ENCODE measurements at places on chromosomes 5 and 9.
A peak's percentile ranks its signal among the peaks of the same experiment; 100 is the strongest.

DNA sequence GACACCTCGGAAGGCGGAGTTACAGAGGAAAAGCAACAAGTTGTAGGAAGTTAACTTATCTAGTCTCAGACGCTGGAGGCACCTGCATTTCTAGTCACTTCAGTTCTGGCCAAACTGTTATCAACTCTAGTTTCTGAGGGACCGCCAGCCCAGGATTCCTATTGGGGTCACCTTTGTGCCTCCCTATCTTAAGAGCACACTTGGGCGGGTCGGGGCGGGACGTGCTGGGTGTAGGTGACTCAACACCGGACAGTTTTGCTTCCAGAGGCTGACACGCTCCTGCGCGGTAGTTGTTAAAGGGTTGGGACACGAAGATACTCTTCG lies 679 bp upstream of the KDM4C start:
- DNase-seq, result no peak

GRCh38 chr5:61438298-61438970 lies 106.4 kb downstream of the ZSWIM6 start:
- no peak for DNase-seq

DNA sequence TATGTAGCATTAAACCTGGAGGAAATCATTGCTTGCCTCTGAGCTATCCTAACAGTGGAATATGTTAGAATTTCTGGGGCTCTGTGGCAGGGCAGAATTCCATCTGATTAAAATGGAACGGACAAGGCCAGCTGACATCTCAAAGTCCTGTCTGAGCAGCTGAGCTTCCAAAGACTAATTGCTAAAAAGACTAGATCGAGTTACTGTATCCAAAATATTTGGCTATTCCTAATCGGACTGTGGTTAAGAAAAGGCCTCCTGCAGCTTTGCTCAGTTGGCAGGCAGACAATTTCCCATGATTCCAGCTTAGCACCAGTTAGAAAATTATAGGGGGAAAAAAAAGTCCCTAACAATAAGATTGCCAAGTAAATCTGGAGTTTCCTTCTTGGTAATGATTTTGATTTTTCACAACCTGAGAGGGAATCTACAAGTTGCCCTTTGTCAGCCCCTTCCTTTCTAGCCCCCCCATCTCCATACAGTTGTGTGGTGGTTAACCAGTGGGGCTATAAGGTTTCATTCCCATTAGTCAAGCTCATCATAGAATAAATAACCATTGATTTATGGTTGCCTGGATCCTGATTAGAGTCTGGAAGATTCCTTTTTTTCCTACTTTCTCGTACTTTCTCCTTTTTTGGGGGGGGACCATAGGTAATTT lies 26.4 kb downstream of the PTGR1 start:
- no peak for DNase-seq

DNA sequence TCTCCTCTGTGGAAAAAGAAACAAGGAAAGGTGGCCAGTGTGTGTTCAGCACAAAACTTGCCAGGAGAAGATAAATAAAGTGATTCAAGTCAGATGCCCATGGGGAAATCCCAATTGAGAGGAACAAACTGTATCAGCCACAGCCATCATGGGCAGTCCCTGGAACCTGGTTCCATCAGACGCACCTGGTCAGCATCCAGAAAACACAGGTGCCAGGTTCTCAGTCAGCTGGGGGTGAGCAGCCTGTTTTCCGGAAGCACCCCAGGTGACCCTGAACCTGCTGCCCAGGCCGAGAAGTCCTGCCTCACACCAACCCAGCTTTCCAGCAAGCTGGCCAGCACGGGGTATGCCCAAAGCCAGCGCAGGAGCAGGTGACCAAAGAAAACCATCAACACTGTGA lies 30.5 kb downstream of the PTCH1 start:
- DNase-seq, result no peak

- DNase-seq, result no peak
Measured at GRCh38 chr5:60366489-60366888, 333.5 kb downstream of the DEPDC1B start.

DNA sequence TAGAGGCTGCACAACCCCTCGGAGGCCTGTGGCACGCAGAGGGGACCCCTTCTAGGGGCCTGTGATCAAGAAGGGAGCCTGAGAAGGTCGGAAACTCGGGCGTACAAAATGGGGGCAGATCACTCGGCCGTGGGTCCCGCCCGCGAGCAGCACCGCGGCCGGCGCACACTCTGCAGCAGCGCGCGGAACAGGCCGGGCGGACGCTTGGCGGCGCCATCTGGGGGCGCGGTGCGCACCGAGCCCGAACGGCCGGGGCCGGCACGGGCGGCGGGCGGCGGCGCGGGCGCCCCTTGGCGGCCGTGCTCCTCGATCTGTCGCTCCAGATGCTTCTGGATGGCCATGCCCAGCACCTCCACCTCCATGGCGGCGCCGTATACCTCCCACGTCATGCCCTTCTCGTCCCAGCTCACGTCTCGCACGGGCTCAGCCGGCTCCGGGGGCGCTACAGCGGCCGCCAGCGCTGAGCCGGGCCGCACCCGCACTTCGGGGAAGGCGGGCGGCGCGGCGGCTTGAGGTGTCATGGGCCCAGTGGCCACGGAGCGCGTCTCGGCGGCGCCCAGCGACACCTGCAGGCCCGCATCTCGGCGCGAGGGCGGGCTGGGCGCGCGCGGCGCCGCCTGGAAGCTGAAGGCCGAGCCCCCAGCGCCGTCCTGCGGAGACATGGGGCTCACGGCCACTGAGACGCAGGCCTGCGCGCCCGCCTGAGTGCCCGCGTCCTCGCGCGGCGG lies 13.1 kb downstream of the GPRIN1 start:
- DNase-seq, result peak; percentile 88

DNA sequence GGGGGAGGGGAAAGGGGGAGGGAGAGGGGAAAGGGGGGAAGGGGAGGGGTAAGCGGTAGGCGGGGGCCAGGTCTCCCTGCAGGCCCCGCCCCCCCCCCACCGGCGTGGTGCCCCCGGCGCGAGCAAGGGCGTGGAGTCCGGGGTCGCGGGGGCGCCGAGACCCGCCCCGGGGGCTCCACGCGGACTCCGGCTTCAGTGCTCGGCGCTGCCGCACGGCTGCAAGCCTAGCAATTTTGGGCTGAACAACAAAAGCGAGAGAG lies 10.8 kb downstream of the C9orf50 start:
- no peak for DNase-seq

GRCh38 chr5:136215812-136216211 lies 22.9 kb upstream of the SMIM32 start:
- no peak for DNase-seq

DNA sequence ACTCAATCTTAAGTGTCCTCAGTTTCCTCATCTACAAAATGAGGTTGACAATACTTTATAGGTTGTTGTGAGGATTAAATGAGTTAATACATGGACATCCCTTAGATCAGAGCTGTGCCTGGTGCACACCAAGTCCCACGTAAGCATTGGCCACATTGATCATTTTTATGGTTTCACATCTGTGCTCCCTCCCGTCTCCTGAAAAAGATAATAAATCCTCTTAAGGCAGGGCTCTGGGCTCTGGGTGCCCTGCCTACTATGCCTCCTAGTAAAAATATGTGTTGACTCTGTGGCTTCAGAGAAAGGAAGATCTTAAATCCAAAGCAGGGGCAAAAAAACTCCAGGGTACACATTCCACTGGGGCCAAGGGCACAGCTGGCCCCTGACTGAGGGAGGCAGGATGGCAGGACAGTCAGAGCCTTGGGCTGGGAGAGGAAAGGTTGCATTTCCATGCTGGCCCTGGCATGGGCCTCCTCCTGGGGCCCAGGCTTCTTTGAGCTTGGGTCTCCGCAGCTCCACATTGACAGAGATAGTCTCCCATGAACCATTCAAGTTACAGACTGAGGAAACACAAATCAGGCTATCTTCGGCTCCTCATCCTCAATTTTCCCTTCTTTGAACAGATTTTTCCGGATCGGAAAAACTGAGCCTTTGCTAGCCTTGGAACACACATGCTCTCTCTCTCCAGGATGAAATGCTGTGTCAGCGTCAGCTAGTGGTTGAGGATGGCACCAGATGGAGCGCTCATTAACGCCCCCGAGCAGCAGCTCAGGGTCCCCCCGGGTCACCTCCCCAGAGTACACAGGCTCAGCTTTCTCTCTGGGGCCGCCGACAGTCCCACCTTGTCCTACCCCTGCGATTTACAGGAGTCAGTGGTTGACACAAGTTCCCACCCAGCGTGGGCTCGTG lies 22.4 kb upstream of the KIF12 start:
- DNase-seq, result no peak

DNA sequence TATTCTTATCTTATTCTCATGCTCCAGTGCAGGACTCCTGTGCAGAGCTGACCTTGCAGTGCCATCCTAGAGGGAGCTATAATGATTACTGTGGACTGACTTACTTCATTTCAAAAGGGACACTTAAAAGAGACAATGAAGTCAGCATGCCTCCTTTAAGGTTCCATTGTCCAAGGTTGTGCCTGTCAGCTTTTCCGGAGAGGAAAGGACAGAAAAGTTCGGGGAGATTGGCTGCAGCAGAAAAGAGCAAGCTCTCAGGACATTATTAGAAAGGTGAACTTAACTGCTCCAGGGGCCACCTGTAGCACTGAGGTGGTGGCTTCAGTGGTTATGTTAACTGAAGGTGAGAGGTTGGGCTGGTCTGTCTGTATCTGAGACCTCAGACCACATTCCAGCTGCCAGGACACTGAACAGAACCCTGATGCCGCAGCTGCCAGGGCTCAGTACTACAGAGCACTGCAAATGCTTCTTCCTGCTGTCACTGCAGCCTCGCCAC lies 112.9 kb downstream of the ST8SIA4 start:
- no peak for DNase-seq

- no peak for DNase-seq
Measured at GRCh38 chr5:111774525-111774924, 17.5 kb upstream of the NREP start.

Measured in GM20000 (cell line).